NCI-H774 (cell line): ENCODE measurements at places on chromosomes 1 and 21.
A peak's percentile ranks its signal among the peaks of the same experiment; 100 is the strongest.

DNA sequence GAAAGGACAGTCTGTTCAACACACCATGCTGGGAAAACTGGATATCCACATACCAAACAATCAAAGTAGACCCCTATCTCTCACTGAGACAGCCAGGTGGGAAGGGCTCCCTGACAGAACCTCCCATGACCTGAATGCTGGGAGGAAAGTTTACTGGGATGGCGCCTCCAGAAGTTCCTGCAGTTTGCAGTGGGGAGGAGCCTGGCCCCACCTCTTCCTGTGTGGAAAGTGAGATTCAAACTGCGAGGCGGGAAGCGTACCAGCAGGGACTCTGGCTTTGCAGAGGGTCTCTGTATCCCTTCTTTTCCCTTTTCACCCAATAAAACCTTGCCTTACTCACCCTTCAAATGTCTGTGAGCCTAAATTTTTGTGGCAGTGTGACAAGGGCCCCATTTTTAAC is 190.7 kb downstream of the HHIPL2 start:
- DNase-seq: no peak

- DNase-seq: no peak
Observed at GRCh38 chr1:217072926-217073325, 349.7 kb upstream of the ESRRG start.

- peak; percentile 33 for DNase-seq
Observed at GRCh38 chr1:36328713-36329112, 5.3 kb upstream of the EVA1B start.

DNA sequence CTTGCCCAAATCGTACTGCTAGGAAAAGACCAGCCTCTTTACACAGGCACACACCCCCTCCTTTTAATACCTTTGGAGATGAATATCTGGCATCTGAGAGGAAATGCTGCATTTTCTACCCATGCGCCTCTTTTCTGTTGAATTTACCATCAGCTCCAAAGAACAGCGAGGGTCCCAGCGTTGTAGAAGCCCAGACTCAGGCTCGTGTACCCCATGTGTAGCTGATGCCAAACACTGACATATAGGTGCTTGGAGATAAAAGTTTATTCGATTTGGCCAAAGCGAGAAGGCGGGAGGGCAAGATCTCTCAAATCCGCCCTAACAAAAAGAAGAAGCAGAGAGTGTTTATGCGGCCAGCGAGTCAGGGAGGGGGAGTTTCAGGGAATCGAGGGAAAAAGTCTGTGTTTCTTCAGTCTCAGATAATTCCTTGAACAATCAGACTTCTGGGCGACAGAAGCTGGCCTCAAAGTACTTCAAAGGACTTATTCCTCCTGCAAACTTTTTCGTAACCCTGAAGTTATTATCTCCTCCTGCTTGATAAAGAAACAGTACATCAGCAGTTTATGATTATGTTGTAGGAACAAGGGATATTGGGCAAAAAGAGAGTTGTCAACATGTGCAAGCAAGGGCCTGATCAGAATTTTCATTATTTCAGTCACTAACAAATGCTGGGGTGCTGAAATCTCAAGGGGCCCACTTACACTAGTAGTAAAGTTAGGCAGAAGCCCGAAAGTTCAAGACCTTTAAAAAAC is 642 bp upstream of the CREG1 start:
- no peak for DNase-seq

DNA sequence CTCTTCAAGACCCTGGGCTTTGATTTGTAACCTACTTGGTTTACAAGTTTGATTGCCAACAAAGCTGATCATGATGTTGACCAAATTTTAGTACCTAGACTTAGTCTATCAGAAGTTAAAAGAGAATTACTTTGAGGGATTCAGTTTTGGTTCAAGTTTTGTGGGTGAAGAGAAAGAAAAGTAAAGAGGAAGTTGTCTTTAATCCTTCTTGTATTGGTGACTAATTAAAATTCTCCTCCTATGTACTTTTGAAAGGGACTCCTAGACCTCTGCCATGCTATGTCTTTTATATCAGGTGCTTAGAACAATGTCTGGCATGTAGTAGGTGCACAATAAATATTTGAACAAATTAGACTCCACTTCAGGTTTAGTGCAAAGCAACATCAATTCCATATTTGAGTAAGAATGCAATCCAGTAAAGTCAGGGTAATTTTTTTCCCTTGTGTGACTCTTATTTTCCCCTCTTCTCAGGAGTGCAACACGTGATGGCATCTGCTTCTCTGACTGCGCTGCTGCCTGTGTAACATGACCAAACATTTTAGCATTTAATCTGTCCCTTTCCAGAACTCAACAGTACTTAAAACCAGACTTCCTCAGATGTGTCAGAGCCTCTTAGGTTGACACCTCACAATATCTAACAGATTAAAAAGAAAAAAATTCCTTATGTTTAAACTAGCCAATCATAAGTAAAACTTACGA is 41.1 kb upstream of the KCNQ4 start:
- DNase-seq: no peak

DNA sequence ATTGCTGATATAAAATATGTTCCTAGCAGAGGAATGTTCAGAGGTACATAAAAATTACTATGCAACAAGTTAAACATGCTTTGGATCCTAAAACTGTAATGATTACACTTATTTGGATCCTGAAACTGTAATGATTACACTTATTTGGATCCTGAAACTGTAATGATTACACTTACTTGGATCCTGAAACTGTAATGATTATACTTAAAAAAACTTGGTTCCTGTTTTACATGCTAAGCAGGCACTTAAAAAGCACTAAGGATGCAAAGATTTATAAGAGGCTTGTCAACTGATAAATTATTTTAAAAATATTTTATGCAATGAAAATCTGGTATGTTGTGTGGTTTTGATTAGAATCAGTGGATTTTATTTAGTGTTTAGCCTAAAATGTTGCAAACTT is 47.7 kb downstream of the ZNHIT6 start:
- DNase-seq: no peak

DNA sequence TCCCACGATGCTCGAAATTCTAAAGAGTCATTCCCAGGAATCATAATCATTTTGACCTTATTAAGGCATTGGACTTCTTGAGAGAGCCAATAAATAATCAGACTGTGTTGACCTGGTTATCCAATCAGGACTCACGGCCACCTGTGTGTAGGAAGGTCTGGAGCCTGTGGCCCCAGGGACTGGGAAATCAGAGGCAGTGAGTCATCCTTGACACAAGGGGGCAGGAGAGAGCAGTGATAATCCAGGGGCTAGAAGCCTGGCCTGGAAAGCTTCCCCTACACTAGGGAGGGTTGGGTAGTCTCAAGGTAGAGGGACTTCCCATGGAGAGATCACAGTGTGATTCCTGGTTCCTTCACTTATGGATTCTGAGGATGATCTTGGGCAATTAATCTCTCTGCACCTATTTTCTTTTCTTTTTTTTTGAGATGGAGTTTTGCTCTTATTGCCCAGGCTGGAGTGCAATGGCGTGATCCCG is 4.7 kb downstream of the MR1 start:
- no peak for DNase-seq

DNA sequence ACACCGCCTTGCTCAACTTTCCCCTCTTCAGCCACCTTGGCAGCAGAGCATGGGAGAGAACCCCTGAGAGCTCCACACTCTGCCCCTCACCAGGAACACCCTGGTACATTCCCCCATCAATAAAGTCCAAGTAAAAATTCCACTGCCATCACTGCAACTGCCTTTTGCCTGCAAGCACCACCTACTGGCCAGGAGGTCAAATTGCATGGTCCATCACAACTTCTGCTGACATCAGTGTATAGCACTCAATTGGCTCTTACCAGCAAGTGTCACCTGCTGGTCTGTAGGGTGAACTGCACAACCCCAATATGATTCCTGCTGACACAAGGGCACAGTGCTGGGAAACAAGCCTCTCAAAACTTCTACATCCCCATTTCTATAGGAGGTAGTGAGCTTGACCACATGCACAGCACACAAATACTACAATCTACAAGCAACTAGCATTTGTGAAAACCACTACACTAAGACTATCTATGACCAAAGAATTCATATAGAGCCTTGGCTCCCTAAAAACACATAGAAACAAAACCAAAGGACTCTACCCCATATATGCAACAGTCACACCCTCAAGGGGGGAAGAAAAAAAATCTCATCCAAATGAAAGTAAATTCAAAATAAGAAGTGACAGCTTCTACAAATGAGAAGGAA is 69.2 kb downstream of the FASLG start:
- no peak for DNase-seq

DNA sequence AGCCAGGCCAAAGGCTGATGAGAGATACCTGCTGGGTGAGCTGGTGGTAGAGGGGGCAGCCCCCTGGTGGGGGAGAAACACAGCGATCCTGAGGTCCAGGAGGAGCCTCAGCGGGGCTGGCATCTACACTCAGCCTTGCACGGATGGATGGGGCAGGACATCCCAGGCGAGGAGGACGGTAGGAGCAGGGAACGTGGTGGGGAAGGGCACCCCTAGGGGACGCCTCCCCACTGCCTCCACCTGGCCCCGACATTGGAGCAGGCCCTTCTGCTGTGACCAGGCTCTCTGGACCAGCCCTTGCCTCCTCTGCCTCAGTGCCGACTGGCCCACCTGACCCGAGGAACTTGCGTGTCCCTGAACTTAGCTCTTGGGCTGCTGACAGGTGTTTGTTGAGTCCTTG is 6.4 kb upstream of the MMEL1 start:
- no peak for DNase-seq

- DNase-seq: no peak
Observed at GRCh38 chr1:225816643-225817538, 7.0 kb downstream of the EPHX1 start.
